ENCODE measurements at places on chromosomes 16 and 17.
A peak's percentile ranks its signal among the peaks of the same experiment; 100 is the strongest.

DNA sequence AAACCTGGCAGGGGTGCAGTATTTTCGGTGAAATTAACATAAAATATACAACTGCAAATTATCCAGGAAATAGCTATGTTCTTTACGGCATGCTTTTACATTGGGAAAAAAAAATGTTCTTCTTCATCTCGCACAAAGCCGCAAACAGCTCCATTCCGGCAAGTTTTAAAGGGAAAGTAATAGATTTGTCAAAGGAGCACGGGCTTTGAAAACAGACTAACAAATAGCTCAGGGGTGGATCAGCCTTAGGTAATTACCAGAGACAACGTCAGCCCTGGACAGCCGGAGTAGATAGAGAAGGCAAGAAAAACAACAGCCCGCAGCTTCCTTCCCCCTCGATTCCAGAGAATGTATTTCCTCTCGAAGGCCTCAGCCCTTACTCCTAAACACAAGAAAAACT, 222.5 kb downstream of the C16orf78 start:
- DNase-seq: no peak

DNA sequence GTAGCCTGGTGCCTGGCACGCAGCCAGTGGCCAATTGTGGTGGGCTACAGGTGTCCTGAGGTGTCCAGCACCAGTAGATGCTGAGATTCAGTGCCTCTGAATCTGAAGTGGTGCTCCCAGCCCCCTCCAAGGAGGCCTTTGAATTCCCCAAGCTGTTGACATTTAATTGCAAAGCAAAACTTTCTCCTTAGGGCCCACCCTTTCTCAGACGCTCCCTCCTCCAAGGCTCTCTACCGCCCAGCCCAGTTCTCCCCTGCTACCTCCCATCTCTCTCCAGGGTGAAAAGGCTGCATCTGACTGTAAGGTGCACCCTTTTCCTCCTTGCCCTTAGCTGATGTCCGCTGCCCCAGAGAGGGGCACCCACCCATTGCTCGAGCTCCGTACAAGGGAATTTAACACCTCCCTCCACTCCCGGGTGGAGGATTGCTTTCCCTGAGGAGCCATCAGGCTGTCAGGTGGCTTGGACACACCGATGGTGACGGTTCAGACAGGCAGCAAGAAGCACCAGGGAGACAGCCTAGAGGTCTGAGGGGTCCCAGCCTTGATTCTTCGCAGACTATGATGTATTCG, 1.7 kb downstream of the BEAN1 start:
- no peak for DNase-seq

GRCh38 chr16:52498328-52499059, 48.4 kb downstream of the TOX3 start:
- DNase-seq: no peak

DNA sequence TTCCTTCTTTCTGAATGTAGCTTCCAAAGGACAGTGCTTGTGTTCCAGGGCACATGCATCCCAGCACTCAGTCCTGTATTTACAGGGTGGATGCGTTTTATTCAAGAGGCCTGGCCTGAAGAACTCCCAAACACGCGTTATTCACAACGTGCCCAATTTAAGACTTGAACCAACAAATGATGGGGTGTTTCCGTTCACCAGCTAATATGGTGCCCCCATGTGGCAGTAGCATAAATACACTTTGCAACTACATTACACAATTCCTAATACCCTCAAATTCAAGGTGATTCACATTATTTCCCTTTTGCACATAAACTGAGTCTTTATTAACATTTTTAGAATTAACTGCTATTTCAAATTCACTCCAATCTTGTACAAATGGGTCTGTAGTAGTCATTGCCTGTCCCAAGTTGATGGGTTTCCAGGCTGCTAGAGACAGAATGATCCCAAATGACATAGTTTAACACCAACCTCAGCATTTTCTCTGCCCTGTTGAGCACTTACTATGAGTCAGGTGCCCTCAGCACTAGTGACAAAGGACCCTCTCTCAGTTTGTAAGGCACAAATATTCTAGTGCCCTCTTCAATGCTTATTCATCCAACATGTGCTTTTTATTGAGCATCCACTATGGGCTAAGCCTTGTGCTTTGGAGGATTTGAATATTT, 26.9 kb downstream of the HSD17B2 start:
- DNase-seq: peak; percentile 80
